ENCODE measurements at places on chromosomes 7 and 10. TPM values are rescaled to one million over a fixed set of nuclear protein-coding genes. Genes with fewer than 3 reads are reported as not detected.
A peak's percentile ranks its signal among the peaks of the same experiment; 100 is the strongest.

- ATAC-seq = no peak
Observed at GRCh38 chr7:47154791-47155190, 427.1 kb downstream of the TNS3 start.

GRCh38 chr10:104330168-104331110, 7.8 kb downstream of the ITPRIP start:
- ATAC-seq = peak; percentile 83

DNA sequence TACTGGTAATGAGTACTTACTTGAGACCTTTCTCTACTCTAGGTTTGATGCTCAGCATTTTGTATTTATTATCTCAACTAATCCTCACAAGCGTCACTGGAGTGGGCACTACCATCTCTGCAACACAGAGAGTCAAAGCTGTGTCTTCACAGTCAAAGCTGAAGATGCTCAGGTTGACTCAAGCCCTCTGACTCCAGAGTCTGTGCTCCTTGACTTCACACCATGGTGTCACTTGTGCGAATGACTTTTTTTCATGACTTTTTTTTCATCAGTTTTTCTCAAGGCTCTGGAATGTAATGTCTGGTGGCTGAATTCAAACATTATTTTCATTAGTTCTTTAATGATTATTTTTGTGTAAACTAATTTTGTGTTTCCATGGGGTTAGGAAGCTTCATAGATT, 30.4 kb upstream of the TARP start:
- no peak for ATAC-seq

GRCh38 chr10:29317027-29317420, 28.2 kb downstream of the LYZL1 start:
- no peak for ATAC-seq

DNA sequence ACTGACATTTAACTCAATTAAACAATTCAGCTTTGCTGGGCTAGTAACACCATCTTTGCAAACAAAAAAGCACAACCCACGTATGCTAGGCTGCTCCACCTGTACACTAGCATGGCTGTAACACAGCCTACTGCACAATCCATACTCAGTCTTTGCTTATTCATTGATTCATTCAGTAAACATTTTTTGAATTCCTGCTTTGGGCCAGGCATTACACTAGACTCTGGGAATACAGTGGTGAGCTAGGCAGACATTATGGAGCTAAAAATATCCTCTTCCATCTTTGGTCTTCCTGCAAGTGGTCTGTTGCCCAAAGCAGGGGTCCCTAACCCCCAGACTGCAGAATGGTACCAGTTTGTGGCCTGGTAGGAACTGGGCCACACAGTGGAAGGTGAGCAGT, 9.9 kb downstream of the CNNM1 start:
- ATAC-seq = no peak

The NKX1-2 gene
- not detected for total RNA-seq

The CYP2C8 gene
- total RNA-seq = not detected

- no peak for ATAC-seq
Observed at GRCh38 chr7:147478796-147479195, 1111.8 kb upstream of the C7orf33 start.
